ENCODE measurements at places on chromosomes 6 and 20.
A peak's percentile ranks its signal among the peaks of the same experiment; 100 is the strongest.

DNA sequence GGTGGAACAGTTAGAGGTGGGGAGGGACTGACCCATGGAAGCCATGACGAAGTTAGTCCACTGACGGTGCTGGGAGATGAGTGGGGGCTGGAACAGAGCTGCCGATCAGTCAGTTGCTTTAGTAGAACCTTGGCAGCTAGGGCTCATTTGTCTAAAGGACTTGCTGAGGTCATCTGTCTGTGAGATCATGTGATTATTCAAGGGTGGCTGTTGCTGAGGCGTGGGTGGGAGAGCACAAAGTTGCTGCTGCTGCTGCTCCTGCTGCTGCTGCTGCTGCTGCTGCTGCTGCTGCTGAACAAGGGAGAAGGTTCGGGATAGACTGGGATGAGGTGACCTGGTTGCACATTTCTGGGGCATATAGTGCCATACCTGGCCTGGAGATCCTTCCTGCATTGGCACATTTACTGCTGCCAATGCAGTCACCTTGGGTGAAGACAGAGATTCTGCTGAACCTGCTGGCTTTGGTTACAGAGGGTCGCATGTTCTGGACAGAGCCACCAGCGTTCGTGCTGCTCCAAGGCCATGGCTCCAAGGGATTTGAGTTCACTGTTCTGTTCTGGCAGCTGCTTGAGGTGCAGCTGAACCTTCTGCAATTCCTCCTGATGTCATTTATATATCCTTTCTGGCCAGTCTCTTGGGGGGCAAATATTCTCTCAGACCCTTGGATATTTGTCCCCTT is 840.5 kb downstream of the HACE1 start:
- DNase-seq: no peak

GRCh38 chr6:34608321-34609091 is 52.4 kb upstream of the SPDEF start:
- peak; percentile 34 for DNase-seq

DNA sequence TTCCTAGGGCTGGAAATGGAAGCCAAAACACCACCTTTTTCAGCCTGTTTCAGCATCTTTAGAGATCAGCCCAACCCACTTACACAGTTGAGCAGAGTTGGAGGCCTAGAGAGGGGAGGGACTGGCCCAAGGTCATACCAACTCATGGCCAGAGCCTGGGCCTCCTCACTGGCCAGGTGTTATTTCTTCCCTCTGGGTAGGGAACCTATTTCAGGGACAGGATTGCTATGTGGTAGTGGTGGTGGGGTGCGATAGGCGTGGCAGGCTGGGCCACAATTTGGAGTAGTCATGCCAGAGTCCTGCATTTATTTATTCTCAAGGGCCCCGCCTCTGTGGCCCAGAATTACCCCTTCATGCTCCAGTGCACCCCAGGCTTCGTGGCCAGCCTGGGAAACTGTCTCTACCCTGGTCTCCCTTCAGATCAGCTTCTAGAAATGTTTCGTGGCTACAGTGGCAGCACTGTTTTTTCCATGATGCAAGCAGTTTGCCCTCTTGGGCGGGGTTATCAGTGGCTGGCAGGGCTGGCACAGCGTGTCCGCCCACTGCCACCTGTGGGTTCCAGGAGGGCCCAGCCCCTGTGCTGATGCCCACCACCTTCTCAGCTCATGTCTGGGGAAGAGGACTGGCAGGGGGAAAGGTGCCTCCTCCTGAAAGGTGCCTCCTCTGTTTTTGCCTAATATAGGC is 6.2 kb downstream of the VEGFA start:
- DNase-seq: no peak

GRCh38 chr6:34970957-34971356 is 81.9 kb downstream of the ANKS1A start:
- peak; percentile 72 for DNase-seq

GRCh38 chr6:155108070-155108820 is 113.1 kb downstream of the TIAM2 start:
- DNase-seq: no peak

DNA sequence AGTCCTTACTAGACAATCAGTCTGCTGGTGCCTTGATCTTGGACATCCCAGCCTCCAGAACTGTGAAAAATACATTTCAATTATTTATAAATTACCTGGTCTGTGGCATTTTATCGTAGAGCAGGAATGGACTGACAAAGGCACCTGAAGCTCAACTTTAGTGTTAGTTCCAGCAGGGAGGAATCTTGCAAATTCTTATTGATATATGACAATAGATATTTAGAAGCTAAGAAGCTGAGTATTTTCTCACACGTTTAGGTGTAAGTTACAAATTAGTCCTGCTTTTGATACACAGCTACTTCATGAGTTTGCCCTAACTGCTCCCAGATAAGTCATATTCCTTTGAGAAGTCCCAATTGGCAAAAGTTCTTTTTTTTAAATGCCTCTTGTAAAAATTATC is 138.0 kb upstream of the ZNF217 start:
- no peak for DNase-seq

GRCh38 chr6:61711849-61712248 is 574.2 kb downstream of the KHDRBS2 start:
- no peak for DNase-seq

DNA sequence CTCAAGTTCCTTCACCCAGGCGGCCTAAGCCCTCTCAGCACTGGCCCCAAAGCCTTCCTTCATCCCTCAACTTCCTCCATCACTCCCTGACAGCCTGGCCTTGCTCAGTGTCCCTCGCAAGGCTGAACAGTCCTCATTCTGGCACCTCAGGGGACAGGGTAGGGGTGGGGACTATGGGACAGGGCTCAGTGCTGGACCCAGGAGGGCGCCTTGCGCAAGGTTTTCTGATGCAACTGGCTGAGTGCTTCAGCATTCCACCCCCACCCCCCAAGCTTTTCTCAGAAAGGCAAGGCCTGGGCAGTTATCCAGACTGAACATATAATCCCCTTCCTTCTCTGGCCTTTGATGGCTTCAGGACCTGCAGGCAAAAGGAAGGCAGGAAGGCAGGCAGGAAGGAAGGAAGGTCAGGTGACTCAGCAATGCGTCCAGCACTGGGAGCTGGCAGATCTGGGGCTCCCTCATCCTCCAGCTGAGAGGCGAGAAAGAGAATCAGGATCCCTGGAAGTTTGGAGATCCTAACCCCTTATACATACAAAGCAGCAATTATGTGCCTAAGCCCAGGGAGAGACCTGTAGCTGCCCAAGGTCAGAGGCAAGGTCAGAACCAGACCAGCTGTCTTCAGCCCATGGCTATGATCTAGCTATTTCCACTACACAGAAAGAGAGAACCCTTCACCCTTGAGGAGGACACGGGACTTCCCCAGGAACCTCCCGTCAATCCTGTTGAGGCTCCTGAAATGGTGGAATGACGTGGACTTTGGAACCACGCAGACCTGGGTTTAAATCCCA is 8.6 kb upstream of the TRIB3 start:
- peak; percentile 92 for DNase-seq

- peak; percentile 53 for DNase-seq
These were observed 185.1 kb downstream of the CLIC5 start for GRCh38 chr6:45830441-45831139.

GRCh38 chr6:53297004-53297403 is 51.7 kb downstream of the ELOVL5 start:
- no peak for DNase-seq

GRCh38 chr6:107717781-107718180 is 106.3 kb downstream of the SCML4 start:
- DNase-seq: no peak

- DNase-seq: no peak
These were observed 17.7 kb downstream of the CLIC5 start for GRCh38 chr6:45997875-45998506.

GRCh38 chr20:8293750-8294149 is 161.7 kb downstream of the PLCB1 start:
- no peak for DNase-seq

DNA sequence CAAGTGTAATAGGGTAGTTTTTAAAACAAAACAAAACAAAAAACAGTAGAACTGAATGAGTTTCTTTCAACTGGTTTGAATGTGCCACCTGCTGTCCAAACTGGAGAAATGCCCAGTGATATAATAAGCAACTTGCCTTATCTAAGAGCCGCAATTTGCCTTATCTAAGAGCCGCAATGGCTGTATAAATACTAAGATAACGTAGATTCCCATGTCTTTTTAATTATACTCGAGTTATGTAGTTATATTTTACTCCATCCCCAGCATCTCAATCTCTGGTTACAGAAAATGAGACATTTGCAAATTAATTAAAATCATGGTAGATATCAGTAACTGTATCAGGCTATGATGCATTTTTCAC is 67.2 kb downstream of the RPP40 start:
- peak; percentile 50 for DNase-seq

DNA sequence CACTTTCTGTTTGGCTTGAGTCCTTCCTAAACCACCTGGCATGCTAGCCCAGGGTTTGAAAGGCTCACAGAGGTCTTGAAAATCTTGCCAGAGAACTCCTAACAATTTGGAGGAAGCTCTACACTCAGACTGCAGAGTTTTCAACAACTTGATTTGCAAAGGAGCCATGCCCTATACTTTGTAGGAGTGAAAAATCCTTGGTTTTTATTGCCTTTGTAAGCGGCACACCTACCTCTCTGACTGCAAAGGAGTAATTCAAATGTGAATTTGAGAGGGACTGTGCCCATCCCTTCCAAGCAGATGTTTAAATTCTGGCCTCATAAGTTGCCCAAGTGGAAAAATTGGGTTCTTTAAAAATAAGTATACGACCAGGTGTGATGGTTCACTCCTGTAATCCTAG is 41.5 kb downstream of the SLC2A12 start:
- no peak for DNase-seq

DNA sequence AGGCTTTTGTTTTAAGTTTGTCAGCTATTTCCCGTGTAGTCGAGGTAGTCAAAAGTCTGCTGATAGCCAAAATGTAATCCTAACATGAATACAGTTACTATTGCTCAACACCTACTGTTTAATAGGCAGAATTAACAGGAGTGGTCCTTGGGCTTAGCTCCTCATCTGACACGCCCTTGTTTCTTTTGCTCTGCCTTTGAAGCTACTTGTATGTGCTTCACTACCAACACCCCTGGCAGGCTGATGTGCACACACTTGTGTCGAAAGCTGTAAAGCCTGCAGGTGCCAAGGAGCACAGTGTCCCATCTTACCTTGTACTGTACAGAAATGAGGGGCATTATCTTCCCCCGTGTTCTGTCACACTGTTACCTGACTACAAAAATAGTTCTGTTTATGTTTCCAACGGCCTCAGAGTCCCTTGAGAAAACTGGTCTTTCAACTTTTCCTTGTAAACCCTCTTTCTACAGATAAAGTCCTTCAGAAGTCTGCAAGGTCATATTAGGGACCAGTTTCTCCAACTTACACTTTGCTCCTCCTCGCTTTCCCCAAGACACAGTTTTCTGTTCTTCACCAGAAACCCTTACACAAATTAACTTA is 9.3 kb downstream of the SDHAF4 start:
- no peak for DNase-seq

GRCh38 chr6:90948540-90948939 is 361.7 kb upstream of the MAP3K7 start:
- DNase-seq: no peak
